Activated naive CD8-positive, alpha-beta T cell treated with anti-CD3 and anti-CD28 coated beads, Interleukin-2, amount 50 U/mL, for 24 hours (primary cell): ENCODE measurements at places on chromosomes 1 and 21.

DNA sequence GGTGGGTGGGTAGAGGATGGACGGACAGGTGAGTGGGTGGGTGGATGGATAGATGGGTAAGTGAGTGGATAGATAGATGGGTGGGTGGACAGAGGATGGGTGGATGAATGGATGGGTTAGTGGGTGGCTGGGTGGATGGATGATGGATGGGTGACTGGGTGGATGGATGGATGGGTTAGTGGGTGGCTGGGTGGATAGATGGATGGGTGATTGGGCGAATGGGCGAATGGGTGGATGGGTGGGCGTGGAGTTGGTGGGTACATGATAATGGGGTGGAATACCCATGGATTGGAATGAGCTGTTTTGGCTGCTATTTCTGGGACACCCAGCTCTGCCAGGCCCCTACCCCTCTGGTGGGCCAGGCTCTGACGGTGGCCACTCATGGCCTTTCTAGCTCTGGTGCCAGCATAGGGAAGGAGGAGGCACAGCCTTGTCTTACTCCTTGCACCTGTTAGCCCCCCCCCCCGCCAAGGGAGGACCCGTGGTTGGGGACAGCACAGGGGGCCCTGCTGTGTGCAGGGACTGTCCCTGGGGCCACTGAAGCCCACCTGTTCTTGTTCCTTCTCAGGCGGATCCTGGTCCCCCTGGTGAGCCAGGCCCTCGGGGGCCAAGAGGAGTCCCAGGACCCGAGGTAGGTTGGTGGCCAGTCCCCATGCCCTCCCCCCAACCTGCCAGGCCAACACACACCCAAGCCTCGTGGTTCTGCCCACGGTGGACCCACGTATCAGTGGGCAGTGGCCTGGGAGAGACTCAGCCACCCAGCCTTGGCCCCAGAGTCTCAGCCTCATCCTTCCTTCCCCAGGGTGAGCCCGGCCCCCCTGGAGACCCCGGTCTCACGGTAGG, 26.4 kb downstream of the COL6A2 start:
- no peaks in the 10 kb centered on the region for H3K36me3 ChIP-seq
- H3K27me3 ChIP-seq: no peaks in the 10 kb centered on the region
- no peaks in the 10 kb centered on the region for H3K4me1 ChIP-seq
- no peak overlapping the region for H3K27ac ChIP-seq

- H3K36me3 ChIP-seq: peaks cover 36% of the 10 kb centered on the region
- no peak overlapping the region for H3K4me3 ChIP-seq
- H3K27me3 ChIP-seq: no peaks in the 10 kb centered on the region
- H3K27ac ChIP-seq: no peak overlapping the region
- DNase-seq: no peak
Measured at GRCh38 chr1:52352690-52353089, 13.3 kb downstream of the CC2D1B start.

- no peak overlapping the region for H3K4me3 ChIP-seq
- peaks cover 6% of the 10 kb centered on the region for H3K4me1 ChIP-seq
Measured at GRCh38 chr1:246470585-246470984, 36.5 kb downstream of the SMYD3 start.

DNA sequence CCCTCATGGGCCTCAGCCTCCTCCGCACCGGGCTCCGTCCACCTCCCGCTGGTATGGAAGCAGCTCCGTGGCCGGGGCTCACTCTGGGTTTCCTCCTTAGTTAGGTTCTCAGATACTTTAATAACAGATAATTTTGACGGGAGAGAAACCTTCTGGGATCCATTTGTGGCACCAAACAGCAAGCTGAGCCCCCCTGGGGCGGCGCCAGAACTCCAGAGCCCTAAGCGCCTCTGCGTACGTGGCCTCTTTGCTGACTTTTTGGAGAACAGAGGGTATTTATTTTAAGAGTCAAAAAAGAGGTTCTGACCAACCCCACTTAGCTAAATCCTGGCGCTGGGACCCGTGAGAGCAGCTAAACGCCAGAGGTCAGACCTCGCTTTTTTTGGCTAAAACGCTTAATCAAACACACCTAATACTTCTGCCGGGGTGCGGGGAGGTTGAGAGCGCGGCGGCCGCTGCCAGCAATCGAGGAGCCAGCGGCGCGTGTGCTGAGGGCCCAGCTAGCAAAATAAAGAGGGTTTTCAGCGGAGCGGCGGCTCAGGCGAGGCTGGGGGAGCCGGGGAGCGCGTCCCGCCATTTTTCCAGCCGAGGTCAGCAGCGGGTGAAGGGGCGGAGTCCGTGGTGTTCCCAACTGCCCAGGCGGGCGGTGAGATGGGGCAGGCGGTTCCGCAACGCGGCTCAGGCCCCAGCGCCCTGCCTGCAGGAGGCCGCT, 171.7 kb downstream of the PRDM16 start:
- DNase-seq: no peak
- no peaks in the 10 kb centered on the region for H3K4me1 ChIP-seq
- no peaks in the 10 kb centered on the region for H3K36me3 ChIP-seq
- H3K27me3 ChIP-seq: no peaks in the 10 kb centered on the region
- no peak overlapping the region for H3K27ac ChIP-seq

GRCh38 chr1:116179419-116179818, 68.2 kb downstream of the MAB21L3 start:
- no peaks in the 10 kb centered on the region for H3K36me3 ChIP-seq
- no peaks in the 10 kb centered on the region for H3K4me1 ChIP-seq
- no peak overlapping the region for H3K4me3 ChIP-seq
- DNase-seq: no peak
- no peak overlapping the region for H3K27ac ChIP-seq

DNA sequence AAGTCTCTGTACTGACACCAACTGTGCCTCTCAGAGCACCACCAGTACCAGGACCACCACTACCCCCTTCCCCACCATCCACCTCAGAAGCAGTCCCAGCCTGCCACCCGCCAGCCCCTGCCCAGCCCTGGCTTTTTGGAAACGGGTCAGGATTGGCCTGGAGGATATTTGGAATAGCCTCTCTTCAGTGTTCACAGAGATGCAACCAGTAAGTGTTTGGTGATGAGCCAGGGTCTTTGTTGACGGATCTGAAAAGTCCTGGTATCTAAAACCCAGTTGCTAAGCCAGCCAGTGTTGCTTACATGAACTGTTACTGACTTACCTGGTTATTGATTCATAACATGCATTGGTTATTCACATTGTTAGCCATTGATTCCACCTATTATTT, 1.1 kb downstream of the C1orf56 start:
- no peak for DNase-seq
- no peaks in the 10 kb centered on the region for H3K27me3 ChIP-seq
- H3K4me1 ChIP-seq: peaks cover 34% of the 10 kb centered on the region
- H3K36me3 ChIP-seq: peaks cover 34% of the 10 kb centered on the region
- H3K4me3 ChIP-seq: peak overlapping the region; percentile 88
- H3K27ac ChIP-seq: no peak overlapping the region

GRCh38 chr1:224068458-224069072, 45.3 kb upstream of the FBXO28 start:
- peaks cover 7% of the 10 kb centered on the region for H3K27me3 ChIP-seq
- H3K4me1 ChIP-seq: peaks cover 7% of the 10 kb centered on the region
- no peaks in the 10 kb centered on the region for H3K36me3 ChIP-seq
- H3K4me3 ChIP-seq: no peak overlapping the region
- H3K27ac ChIP-seq: no peak overlapping the region
- DNase-seq: no peak

- H3K27ac ChIP-seq: no peak overlapping the region
- H3K36me3 ChIP-seq: peaks cover 26% of the 10 kb centered on the region
Measured at GRCh38 chr1:38026592-38027200, 14.2 kb downstream of the UTP11 start.

DNA sequence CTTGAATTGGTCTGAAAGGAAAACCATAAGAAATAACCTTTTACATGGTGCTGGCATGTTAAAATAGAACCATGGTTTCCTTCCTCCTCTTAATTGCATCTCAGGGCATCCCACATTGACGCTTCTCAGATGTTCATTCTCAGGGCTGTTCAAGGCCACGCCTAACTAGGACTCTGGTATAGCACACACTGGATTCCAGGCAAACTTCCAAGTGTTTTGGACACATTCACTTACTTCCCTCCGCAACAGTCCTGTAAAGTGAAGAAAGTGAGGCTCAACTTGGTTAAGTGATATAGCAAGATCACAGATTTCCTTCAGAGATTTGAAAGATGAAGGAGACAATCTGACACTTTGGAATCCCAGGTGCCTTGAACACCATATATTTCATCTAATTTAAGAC, 244.8 kb downstream of the DUSP10 start:
- peaks cover 2% of the 10 kb centered on the region for H3K27me3 ChIP-seq
- H3K27ac ChIP-seq: no peak overlapping the region

DNA sequence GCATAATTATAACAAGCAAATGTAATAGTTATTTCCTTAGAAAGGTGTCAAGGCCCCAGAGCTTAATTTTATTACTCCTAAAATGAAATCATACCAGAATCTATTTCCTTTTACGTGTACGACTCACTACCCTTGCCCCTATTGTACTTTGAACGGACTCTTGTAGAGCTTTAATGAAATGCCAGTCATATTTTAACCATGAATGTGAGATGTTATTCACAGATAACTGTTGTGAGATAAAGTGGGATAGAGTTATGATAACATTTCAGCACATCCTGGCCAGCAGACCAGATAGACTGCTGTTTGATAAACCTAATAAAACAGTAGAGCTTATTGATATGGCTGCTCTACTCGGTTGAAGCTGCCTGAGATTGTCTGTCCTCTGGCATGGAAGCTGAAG, 500.8 kb upstream of the PBX1 start:
- no peaks in the 10 kb centered on the region for H3K36me3 ChIP-seq
- H3K27ac ChIP-seq: no peak overlapping the region
- DNase-seq: no peak
- no peaks in the 10 kb centered on the region for H3K4me1 ChIP-seq
- H3K4me3 ChIP-seq: no peak overlapping the region

DNA sequence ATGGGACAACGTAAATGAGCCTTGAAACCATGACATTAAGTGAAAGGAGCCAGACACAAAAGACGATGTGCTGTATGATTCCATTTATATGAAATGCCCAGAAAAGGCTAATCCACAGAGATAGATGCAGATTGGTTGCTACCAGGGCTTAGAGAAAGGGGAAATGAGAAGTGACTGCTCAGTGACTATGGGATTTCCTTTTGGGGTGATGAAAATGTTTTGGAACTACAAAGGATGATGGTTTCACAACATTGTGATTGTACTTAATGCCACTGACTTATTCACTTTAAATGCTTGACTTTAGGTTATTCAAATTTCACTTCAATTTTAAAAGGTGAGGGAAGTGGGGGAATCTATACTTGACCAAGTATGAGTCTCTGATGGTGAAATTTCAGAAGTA, 414.3 kb downstream of the SETD4 start:
- no peak overlapping the region for H3K27ac ChIP-seq
- H3K4me1 ChIP-seq: no peaks in the 10 kb centered on the region
- DNase-seq: no peak
- no peak overlapping the region for H3K4me3 ChIP-seq
- H3K27me3 ChIP-seq: peaks cover 13% of the 10 kb centered on the region
- no peaks in the 10 kb centered on the region for H3K36me3 ChIP-seq

- no peak overlapping the region for H3K27ac ChIP-seq
- peaks cover 5% of the 10 kb centered on the region for H3K27me3 ChIP-seq
- no peak overlapping the region for H3K4me3 ChIP-seq
- no peaks in the 10 kb centered on the region for H3K36me3 ChIP-seq
Measured at GRCh38 chr1:115175596-115175995, 86.3 kb upstream of the TSPAN2 start.

DNA sequence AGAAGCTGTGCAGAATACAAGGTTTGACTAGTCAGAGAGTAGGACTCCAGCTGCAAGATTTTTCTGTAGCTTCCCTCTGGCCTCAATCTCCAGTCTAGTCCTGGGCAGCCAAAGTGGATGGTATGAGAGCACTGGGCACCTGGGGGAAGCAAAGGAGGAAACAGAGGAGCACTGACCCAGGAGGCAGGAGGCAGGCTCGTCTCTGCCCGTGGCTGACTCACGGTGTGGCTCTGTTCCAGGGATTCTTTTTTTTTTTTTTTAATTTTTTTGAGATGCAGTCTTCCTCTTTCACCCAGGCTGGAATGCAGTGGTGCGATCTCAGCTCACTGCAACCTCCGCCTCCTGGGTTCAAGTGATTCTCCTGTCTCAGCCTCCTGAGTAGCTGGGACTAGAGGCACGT, 4.1 kb upstream of the NPPB start:
- H3K27ac ChIP-seq: no peak overlapping the region
- H3K4me1 ChIP-seq: no peaks in the 10 kb centered on the region
- H3K4me3 ChIP-seq: no peak overlapping the region
- no peak for DNase-seq

DNA sequence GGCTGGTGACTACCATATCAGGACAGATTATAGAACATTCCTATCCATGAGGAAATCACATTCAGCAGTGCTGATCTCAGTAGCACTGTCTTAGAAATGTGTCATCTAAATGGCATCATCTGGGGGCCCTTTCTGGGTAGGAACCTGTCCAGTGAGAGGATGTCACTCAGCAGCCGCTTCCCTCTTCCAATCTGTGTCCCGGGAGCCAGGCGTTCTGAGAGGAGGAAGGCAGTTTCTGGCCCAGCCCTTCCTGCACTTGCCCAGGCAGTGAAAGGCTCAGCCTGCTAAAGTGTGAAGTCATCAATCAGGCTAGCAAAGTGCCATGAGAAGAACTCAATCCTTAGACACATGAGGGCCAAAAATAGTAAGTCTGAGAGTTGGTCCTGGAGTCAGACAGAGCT, 25.6 kb downstream of the RAB4A start:
- no peak overlapping the region for H3K4me3 ChIP-seq
- no peak for DNase-seq
- H3K27ac ChIP-seq: no peak overlapping the region
- H3K36me3 ChIP-seq: peaks cover 25% of the 10 kb centered on the region
- peaks cover 2% of the 10 kb centered on the region for H3K4me1 ChIP-seq

DNA sequence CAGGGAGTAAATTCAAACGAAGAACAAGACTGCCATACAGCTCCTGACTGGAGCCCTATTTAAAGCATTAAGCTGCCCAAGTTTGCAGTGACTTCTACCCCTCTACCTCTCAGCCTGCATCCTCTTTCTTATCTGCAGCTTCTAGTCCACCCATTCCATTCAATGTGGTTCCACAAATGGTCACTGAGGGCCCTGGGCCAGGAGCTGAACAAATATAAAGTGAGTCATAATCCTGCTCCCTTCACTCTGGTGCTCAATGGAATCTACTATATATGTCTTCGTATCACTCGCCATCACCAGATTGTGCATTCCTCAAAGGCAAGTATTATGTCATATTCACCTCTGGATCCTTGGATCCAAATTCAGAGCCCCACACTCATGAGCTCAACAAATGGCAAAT, 398.7 kb downstream of the BRINP2 start:
- no peaks in the 10 kb centered on the region for H3K27me3 ChIP-seq
- no peak for DNase-seq
- H3K4me3 ChIP-seq: no peak overlapping the region
- no peaks in the 10 kb centered on the region for H3K4me1 ChIP-seq
- H3K27ac ChIP-seq: no peak overlapping the region

GRCh38 chr1:21313203-21313885, 23.1 kb upstream of the ECE1 start:
- peaks cover 32% of the 10 kb centered on the region for H3K36me3 ChIP-seq
- H3K27me3 ChIP-seq: no peaks in the 10 kb centered on the region
- no peak overlapping the region for H3K27ac ChIP-seq
- H3K4me1 ChIP-seq: peaks cover 48% of the 10 kb centered on the region

DNA sequence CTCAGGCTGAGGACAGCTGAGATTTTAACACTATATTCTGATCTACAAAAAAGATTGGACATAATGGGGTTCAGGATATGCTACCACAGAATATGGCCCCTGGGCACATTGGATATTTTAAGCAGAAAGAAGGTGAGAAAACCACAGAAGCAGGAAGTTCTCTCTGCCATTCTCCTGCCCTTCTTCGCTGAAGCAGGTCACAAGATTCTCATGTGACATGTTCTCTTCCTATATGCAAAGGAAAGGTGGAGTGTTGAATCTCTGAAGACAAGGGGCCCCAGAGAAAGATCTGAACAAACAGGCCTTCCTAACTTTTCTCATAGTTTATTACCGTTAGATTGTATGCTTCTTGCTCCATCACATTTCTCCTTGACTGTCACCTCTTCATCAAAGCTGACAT, 285.7 kb downstream of the S1PR1 start:
- no peaks in the 10 kb centered on the region for H3K4me1 ChIP-seq
- H3K27me3 ChIP-seq: peaks cover 4% of the 10 kb centered on the region
- no peak overlapping the region for H3K4me3 ChIP-seq
